NCI-H1694 treated with DMSO at 0.1 percent for 48 hours (cell line): ENCODE measurements at places on chromosomes 5 and 9.

DNA sequence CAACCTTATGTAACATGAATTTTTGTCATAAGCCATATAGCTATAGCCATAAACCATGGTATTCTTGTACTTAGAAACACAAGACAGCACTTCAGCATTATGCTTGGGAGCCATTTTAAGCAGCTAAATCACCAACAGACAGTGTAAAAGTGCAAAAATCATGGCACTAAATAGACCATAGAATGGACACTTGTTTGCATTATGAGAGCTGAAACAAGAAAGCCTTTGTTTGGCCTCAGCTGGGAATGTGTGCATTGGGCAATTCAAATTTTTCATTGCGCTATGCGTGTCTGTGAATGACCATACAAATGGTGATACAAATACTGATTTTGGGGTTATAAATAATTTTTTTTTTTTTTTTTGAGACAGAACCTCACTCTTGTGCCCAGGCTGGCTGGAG lies 23.7 kb downstream of the KDM4C start:
- no peak for DNase-seq

DNA sequence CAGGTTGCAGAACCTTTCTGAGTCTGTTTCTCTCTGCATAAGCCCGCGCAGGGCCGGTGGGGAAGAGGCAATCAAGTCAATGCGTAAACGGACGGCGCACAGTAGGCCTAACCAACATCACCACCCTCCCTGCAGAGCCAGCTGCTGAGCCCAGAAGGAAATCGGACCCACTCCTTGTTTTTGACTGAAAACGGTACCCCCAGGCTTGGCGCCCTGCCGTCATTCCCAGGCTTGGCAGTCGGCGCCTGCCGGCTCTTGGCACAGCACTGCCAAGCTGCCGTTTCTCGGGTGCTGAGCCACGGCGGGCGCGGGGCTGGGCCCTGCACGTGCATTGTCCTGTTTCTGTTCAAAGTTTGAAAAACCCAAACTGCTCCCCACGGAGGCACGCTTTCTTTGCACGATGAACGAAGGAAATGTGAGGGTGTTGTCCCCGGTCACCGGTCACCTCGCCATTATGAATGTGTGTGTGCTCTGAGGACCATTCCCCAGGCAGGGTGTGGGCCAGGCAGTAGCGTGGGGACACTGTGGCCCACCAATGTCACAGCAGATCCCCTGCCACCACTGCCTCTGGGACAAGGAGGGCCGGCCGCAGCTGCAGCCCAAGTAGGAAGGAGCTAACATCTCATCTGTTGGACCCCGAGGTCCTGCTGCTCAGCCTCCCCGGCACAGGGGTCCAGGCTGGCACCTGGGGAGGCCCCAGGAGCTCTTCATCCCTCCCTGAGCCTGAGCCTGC lies 20.1 kb downstream of the FIBCD1 start:
- peak; percentile 40 for DNase-seq

GRCh38 chr9:7976856-7977255 lies 177.3 kb upstream of the DMAC1 start:
- DNase-seq: no peak

DNA sequence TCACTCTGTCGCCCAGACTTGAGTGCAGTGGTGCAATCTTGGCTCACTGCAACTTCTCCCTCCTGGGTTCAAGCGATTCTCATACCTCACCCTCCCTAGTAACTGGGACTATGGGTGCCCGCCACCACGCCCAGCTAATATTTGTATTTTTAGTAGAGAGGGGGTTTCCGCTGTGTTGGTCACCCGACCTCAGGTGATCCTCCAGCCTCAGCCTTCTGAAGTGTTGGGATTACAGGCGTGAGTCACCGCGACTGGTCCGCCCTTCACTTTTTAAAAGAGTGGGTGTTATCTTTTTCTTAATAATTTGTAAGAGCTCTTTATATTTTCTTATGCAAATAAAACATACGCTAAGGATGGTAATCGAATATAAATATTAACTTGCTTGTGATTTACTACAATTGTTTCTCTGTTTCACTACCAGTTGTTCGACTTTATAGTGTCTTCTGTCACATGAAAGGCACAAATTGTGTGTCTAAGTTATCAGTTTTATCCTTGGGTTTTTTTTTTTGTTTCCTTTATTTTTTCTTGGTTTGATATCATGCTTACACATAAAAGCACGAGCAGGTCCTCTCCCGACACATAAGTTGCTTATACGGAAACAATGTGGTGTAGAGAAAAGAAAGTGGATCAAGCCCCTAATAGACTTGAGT lies 1.9 kb upstream of the GPBP1 start:
- DNase-seq: no peak

- DNase-seq: no peak
These were observed 23.7 kb downstream of the CCDC171 start for GRCh38 chr9:15576350-15577050.

DNA sequence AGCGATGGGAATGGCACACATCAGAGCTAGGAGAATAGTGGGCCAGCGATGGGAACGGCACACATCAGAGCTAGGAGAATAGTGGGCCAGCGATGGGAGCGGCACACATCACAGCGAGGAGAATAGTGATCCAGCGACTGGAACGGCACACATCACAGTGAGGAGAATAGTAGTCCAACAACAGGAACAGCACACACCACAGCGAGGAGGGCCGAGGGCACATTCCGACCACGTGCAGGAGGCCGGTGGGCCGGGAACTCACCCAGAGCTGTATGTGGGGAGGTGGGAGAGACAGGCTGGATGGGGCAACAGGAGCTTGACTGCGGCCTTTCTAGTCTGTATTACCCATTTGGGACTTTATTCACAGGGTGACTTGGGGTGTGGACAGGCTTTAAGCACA lies 271.1 kb upstream of the IRX4 start:
- no peak for DNase-seq

- no peak for DNase-seq
These were observed 8.5 kb downstream of the CDX1 start for GRCh38 chr5:150175076-150175475.

GRCh38 chr9:113592876-113593575 lies 129.5 kb downstream of the RGS3 start:
- DNase-seq: no peak

DNA sequence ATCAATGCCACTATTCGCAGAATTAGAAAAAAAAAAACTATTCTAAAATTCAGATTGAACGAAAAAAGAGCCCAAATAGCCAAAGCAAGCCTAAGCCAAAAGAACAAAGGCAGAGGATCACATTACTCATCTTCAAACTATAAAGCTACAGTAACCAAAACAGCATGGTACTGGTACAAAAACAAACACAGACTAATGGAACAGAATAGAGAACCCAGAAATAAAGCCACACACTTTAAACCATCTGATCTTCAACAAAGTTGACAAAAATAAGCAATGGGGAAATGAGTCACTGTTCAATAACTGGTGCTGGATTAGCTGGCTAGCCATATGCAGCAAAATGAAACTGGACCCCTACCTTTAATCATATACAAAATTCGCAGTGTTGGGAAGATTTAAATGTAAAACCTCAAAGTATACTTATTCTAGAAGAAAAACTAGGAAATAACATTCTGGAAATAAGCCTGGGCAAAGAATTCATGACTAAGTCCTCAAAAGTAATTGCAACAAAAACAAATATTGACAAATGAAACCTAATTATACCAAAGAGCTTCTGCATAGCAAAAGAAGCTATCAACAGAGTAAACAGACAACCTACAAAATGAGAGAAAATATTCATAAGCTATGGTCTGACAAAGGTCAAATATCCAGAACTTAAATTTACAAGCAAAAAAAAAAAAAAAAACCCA lies 153.7 kb downstream of the NDUFS4 start:
- no peak for DNase-seq

- no peak for DNase-seq
These were observed 1.5 kb downstream of the VAV2 start for GRCh38 chr9:133990366-133991213.
